CMK (cell line): ENCODE measurements at places on chromosomes 4 and X.

DNA sequence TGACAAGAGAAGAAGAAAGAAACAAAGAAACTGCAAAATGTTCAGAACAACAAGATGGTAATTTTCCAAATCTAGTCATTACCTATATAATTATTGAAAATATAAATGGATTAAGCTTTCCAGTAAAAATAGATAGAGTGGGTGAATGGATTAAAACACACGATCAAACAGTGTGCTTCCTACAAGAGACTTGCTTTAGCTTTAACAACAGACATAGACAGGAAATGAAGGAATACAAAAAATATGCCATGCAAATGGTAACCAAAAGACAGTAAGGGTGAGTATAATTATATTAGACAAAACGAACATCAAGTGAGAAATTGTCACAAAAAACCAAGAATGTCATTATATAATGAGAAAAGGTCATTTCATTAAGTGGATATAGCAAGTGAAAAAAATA is 842.8 kb downstream of the CCSER1 start:
- DNase-seq, result no peak

- DNase-seq, result no peak
Measured at GRCh38 chr4:147194604-147195003, 248.9 kb upstream of the TTC29 start.

GRCh38 chr4:33061727-33062126 is 2341.6 kb downstream of the PCDH7 start:
- DNase-seq, result no peak

- DNase-seq, result no peak
Measured at GRCh38 chr4:1910643-1911042, 39.5 kb downstream of the NSD2 start.
